ENCODE measurements at places on chromosomes 6 and 20.

- no peak for DNase-seq
Observed at GRCh38 chr20:16541226-16541625, 32.0 kb downstream of the KIF16B start.

GRCh38 chr6:44100088-44100550, 27.1 kb downstream of the MRPL14 start:
- peak; percentile 28 for DNase-seq

- DNase-seq, result no peak
Observed at GRCh38 chr20:50283922-50284810, 93.5 kb downstream of the CEBPB start.

DNA sequence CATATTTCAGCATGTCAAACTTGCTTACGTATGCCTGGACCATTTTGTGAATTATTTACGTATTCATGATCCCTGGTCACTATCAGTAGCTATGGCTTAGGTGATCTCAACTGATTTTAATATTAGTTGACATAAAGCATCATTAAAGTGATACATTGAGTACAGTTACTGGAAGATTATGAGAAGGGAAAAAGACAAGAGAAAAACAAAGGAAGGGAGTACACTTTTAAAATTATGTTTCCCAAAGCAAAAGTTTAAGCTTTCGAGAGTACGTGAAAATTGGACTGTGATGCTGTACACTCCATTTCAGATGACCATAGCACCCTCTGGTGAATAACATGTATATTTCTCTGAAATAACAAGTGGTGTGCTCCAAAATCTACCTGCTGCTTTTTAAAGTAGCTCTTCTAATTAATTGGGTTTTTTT, 215.0 kb upstream of the HSF2 start:
- DNase-seq, result peak; percentile 12

DNA sequence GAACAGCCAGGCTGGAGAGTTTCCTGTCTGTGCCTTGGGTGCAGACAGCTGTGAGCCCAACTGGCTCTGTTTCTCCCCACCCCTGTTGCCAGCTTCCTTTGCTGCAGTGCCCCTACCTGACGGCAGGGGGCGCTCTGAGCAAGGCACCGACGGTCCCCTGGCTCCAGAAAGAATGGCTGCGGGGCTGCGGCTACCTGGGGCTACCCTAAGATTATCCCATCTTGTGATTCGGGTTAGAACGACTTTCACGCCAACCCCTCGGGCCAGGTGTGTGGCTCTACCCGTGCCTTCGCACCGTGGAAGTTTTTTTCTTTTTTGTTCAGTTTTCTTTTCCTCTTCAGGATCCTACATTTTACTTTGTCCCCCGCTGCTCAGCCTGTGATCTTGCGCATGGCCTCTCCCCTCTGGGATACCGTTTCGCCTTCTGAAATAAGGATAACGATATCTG, 33.4 kb upstream of the AAR2 start:
- peak; percentile 75 for DNase-seq

DNA sequence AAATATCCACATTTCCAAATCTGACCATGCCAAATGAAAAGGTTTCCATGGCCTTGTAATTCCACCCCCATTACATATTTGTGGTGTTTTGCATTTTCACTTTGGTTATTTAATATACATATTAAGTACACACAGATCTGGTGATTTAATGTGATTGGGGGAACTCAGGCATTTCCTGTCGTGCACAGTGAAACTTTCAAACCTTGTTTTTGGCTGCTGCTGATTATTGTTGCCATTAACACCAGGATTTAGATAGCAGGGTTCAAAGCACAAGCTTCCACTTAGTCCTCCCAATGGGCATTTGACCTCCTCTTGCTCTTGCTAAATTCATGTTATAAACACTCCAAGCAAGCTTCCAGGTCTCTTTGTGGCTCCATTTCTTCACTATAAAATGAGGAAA, 166.5 kb downstream of the SOBP start:
- DNase-seq, result no peak

DNA sequence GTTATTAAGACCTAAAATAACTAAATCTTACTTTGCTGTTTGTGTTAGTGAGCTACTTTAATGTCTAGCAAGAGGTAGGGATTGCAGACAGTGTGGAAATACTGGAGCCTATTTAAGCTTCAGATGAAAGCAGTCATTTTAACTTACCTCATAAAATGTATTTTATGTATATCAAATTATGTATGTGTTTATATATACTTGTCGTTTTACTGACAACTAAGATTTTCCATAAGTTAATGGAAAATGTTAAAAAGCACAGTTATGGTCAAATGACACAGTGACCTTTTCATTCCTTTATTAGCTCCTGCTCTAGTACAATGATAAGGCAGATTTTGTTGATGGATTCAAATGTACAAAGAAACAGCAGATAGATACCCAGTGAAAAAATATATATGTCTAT, 34.6 kb downstream of the QKI start:
- DNase-seq, result no peak

DNA sequence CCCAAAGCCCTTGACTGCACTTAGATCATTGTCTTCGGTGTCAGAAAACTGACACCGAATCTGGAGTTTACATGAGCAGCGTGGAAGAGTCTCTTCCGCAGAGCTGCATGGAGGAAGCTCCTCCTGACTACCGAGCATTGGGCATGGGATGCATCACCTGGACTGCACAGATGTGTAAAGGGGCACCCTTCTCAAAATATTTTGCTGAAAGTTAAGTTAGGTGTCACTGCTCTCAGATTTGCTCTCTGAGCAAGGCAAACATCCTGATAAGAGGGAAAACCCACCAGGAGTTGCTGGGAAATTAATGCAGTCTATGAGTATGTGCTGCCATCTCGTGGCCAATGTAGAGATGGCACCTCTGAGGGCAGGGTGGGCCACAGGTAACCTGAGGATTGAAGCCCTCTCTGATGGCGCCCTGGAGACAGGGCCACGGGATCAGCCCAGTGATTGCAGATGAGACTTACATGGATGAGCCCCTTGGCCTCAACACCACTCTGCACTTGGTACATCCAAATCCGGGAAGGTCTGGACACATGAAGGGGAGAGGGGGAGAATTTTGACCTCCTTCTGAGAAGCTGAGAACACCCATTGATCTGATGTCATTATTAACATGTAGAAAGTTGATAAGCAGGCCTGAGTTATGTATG, 129.9 kb downstream of the LPA start:
- DNase-seq, result peak; percentile 61

DNA sequence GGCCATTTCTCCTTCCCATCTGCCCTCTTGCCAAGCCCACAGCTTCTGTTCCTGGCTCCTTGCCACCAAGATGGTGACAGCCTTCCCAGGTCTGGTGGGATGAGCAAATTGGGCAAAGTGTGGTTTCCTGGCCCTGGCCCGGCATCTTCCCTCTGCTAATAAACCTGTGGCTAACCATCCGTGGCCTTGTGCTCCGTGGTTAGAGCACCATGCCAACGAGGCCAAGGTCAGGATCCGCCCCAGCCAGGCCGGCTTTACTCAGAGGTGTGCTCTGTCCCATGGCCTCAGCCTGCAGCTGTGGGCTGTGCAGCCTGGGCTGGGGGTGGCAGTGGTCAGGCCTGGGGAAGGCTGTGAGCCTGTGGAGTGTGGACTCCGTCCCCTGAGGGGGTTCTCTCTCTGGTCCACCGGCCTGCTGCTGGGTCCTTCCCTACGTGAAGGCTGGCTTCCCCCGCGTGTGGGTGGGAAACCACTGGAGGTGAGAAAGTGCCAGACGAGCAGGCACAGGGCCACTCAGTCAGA, 117.4 kb downstream of the VEGFA start:
- DNase-seq, result peak; percentile 11

GRCh38 chr6:43710576-43710975, 23.0 kb upstream of the MRPS18A start:
- no peak for DNase-seq

Data from KBM-7 (cell line).